Urinary bladder (tissue), 4 donors: ENCODE measurements at places on chromosomes 2 and 18.

DNA sequence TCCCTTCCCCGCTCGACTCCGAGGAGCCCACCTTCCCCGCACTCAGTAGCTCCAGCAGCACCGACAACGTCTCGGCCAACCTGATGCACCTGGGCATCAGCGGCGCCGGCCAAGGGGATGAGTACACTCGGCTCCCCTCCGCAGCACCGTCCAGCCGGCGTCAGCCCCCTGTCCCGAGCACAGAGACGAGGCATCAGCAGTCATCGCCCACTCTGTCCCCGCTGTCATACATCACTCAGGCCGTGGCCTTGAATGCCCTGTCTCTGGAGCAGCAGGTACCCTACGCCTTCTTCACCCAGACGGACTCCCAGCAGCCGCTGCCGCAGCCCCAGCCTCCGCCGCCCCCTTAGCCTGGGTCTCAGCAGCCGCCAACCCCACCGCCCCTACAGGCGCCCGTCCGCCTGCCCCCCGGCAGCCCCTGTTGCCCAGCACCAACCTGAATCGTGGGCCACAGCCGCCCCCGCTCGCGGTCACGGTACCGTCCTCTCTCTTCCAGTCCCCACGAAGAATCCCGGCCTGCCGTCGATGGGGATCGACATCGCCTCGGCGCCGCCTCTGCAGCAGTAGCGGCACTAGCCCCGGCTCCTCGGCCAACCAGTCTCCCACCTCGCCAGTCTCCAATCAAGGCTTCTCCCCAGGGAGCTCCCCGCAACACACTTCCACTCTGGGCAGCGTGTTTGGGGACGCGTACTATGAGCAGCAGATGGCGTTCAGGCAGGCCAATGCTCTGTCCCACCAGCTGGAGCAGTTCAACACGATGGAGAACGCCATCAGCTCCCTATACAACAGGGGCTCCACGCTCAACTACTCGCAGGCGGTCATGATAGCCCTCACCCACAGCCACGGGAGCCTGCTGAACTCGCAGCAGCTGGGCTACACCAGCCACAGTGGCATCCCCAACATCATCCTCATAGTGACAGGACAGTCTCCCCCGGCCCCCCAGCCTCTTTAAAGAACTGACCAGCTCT is 1195.9 kb upstream of the CHAC2 start:
- DNase-seq = no peak

DNA sequence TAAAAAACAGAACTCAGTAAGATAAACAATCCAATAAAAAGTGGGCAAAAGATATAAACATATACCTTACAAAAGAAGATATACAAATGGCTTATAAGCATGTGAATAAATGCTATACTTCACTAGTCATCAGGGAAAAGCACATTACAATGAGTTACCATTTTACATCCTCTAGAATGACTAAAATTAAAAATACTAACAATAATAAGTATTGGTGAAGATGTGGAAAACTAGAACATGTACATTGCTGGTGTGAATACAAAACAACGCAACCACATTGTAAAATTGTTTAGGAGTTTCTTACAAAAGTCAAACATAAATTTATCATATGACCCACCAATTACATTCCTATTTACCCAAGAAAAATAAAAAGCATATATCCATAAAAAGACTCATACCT is 80.1 kb downstream of the SPIRE1 start:
- no peak for DNase-seq

GRCh38 chr2:96554293-96555145 is 18.0 kb downstream of the ARID5A start:
- no peak for DNase-seq

- no peak for DNase-seq
These were observed 3.9 kb upstream of the DHRS9 start for GRCh38 chr2:169065422-169065821.

- no peak for DNase-seq
These were observed 134.1 kb upstream of the MC4R start for GRCh38 chr18:60506682-60507081.

GRCh38 chr18:75364512-75365253 is 62.8 kb downstream of the SMIM21 start:
- DNase-seq = no peak

DNA sequence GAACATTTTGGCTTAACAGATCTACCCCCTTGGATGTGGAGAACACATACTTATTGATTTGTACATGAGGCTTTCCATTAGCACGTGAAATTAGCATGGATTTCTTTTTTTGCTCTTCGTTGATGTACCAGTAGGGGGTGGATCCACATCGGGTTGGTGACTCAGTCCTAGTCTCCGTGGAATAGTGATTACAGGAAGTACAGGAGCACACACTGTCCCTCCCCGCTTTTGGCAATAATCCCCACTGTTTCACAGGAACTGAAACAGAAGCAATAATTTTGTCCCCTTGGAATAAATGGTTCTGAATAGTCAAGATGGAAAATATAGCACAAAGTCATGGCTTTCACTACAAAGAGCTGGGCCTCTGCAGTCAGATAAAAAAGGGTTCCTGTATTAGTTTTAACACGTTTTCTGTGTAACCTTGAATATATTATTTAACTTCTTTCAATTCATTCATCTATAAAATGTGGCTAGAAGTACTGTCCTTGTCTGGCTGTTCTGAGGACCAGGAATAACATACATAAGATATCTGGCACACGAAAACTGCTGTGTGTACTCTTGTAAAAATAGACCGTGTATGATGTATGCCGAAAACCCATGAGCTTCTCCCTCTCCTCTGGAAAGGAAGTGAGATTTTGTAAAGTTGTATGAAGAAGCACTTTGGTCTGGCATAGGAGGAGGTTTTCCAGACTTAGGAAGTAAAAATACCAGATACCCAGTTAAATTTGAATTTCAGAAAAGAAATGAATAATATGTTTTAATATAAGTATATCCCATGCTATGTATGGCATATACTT is 229.2 kb downstream of the GALR1 start:
- no peak for DNase-seq

- DNase-seq = no peak
These were observed 4.0 kb downstream of the REEP1 start for GRCh38 chr2:86333378-86333777.

- no peak for DNase-seq
These were observed 148.8 kb upstream of the PGAP1 start for GRCh38 chr2:197075281-197075680.

GRCh38 chr2:54975598-54976492 is 74.4 kb downstream of the RTN4 start:
- no peak for DNase-seq

DNA sequence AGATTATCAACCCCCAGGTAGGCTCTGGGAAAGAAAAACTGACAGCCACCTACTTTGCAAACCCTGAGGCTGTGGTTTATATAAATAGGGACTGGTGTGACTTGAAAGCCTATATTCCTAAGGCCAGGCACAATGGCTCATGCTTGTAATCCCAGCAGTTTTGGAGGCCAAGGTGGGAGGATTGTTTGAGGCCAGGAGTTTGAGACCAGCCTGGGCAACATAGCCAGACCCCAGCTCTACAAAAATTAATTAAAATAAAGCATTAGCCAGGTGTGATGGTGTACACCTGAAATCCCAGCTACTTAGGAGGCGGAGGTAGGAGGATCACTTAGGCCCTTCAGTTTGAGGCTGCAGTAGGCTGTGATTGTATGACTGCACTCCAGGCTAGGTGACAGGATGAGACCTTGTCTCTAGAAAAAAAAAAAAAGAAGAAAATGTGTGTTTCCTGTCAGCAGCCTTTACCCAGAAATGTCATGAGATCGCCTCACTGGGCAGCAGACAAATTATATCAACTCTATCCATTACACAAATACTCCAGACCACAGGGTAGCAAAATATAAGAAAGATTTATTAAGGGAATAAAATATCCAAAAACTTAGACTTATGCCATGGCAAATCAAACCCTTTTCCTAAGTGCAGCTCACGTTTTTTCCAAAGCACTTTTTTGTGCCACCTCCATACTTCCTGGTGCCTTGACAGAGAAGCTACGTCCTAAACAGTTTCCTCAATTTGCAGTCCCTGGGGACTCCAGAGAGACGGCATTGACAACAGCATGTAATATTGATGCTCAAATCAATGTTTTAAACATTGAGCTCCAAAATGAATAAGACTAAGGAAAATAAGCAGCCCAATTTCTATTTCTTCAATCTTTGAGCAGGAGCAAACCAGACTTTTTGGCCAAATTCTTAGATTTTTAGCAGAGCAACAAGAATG is 190.8 kb upstream of the NDUFV2 start:
- DNase-seq = no peak

DNA sequence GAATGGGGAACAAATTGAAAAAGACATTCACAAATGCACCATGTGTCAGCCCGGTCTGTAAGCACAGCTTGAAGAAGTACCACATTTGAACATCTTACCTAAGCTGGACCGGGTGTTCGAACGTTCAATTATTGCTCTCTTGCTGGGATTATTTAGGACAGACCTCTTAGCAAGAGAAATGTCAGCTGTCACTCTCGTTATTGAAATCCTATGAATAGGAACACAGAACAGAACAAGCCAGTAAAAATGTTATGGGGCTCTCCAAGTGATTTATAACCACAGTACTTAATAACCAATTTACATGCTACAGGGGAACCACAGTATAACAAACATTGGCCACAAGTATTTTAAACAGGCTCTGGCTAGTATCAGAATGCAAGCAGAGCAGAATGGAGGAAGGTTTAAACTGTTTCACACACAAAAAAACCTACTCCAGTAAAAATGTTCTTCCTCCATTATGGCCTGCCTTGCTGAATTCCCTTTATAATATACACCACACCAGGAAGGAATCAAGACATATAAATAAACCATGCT is 32.5 kb upstream of the ARL5A start:
- DNase-seq = peak; percentile 17

DNA sequence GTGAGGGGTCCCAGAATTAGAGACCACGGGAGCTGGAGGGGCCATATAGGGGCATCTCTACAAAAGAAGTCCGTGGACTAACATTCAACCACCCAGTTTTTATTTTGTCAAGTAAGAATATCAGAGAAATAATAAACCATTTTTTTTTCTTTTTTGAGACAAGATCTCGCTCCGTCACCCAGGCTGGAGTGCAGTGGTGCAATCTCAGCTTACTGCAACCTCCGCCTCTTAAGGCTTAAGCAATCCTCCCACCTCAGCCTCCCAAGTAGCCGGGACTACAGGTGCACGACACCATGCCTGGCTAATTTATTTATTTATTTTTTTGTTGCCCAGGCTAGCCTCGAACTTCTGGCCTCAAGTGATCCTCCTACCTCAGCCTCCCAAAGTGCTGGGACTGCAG is 82.7 kb downstream of the ZFP36L2 start:
- DNase-seq = no peak

DNA sequence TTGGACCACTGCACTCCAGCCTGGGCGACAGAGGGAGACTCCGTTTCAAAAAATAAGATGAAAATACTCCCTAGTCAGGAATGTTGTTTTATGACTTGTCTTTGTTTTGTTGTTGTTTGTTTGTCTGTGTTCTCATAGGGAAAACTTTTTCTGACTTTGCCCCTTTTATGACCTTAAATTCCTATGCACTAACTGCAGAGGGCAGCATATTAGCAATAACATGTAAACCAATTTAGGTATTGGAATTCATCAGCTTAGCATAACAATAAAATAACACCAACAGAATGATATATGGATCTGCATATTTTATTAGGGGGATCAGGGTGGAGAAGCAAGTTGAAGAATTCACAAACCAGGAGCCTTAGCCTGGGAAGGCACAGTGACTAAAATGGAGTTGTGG is 631.5 kb downstream of the SUCLG1 start:
- DNase-seq = no peak

DNA sequence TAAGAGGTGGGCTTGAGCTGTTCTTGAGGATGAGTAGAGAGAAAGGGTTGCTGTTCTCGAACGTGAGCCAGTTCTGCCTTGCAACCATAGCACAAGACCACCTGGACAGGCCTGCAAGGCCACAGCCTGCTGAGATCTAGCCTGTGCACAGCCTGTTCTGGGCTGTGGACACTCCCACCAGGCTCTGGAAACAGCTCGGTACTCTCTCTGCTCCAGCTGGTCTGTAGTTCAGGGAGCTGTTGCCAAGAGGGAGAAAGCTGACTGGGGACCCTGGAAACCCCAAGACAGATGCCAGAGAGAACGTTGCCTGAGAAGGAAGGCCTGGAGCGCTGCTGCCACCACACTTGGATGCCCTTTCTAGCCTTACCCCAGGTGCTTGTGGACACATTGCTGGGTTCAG is 69.8 kb downstream of the CTIF start:
- no peak for DNase-seq

DNA sequence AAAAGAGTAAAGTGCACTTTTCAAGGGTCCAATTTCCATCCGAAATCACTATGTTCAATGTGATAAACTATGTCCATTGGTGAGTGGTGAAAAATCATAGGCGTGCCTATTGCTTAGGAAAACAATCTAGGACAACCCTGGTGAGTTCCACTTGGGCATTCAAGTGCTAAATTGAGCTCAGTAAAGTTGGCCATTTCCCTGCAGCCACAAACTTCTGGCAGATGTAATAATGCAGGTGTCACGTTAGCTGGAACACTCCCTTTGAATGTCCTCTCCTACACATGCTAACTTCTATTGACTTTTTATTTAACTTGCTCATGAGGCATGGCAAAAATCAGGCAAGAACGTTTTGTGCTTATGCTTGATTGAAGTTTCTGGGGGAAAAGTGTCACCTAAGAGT is 67.1 kb downstream of the CPS1 start:
- DNase-seq = no peak

- peak; percentile 73 for DNase-seq
These were observed 29.4 kb downstream of the MAIP1 start for GRCh38 chr2:199984755-199985154.

DNA sequence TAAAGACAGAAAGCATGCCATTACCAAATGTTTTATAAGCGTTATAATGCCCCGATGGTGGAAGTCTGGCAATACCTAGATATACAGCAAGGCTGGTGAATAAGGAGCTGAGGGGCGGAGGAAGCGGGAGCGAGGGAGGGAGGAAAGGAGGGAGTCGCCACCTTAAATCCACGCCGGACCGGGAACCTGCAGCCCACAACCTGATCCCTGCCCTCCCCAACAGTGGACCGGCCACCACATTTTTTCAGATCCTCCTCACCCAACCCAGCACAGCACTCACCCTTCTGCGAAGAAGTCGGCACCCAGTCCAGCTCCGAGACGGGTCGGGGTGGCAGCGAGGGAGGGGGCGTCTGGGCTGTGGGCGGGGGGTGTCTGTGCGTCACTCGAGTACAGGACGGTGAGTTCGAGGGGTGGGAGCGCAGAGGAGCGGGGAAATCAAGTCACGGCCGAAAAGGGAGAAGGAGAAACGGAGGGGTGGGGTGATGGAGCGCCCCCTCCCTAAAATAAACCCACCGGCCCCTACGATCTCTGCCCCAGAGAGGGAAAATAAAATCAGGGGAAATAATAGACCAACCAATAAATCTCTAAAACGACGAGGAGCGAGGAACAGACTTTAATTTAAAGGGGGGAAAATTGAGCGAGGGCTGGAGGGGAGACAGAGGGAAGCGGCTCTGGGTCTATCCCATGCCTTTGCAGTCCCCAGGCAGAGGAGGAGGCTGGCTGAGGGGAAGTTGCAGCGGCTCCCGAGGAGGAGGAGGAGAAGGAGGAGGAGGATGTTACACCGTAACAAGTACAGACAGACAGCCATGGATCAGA is 96.5 kb upstream of the SERTAD2 start:
- DNase-seq = no peak

GRCh38 chr2:40181855-40182254 is 270.0 kb downstream of the SLC8A1 start:
- DNase-seq = no peak

GRCh38 chr2:12318427-12319057 is 398.2 kb upstream of the TRIB2 start:
- peak; percentile 11 for DNase-seq
